Lower leg skin (tissue), 4 donors: ENCODE measurements at places on chromosomes 16 and 17.
A peak's percentile ranks its signal among the peaks of the same experiment; 100 is the strongest.

DNA sequence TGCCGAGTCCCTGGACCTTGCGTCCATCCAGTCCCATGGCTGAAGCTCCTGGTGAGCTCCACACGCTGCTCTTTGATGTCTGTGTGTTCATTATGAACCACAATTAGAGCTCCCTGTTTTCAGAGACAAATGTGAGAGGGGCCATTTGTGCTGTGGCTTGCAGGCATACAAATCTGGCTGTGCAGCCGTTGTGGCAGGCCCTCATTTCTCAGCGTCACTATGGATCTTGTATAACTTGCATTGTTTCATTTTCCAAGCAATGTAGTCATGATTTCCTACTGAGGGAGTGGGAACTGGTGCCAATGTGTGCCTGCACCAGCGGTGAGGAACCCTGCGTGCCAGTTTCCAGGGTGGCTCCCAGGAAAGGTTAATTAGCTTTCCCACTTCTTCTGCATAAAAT is 542.6 kb downstream of the TMEM114 start:
- no peak for DNase-seq

- DNase-seq, result no peak
These were observed 17.7 kb downstream of the CCL17 start for GRCh38 chr16:57422026-57422944.

- no peak for DNase-seq
These were observed 117.6 kb downstream of the CCT6B start for GRCh38 chr17:34843682-34844081.

DNA sequence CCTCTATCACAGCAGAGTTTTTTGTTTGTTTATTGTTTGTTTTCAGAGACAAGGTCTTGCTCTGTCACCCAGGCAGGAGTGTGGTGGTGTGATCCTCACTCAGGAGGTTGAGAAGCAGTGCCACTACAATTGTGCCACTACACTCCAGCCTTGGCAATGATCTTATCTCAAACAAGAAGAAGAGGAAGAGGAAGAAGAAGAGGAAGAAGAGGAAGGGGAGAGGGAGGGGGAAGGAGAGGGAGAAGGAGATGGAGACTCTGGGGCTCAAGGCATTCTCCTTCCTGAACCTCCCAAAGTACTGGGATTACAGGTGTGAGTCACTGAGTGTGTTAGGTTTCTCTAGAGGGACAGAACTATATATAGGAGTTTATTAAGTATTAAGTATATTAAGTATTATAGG is 17.1 kb upstream of the C17orf58 start:
- DNase-seq, result no peak

DNA sequence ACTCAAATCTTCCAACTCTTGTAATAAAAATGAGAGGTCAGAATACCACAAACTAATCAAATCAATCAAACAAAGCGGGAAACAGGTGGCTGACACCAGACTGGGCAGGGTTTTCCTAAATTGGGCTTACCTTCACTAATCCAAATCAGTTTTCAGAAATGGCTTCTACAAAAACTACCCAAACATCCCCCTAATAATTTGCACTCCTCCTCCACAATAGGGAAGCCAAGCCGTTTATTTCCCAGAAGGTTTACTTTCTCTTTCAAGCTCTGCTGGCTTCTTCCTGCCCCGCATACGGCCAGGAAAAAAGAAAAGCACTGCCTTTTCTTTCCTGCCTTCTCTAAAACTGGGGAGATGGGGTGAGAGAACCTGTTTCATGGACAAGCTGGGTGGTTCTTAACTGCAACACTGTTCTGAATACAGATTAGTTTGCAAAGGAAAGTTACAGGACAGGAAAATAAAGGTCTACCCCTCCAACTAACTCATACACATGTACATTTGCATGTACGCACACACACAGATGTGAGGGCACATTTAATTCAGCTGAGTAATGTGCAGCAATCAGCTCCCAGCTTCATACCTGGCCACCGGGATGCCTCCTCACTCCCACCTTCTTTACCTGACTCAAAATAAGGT is 9.2 kb downstream of the STAT3 start:
- DNase-seq, result peak; percentile 45

GRCh38 chr16:54724346-54724925 is 206.2 kb upstream of the IRX5 start:
- no peak for DNase-seq

GRCh38 chr17:68909066-68909465 is 46.1 kb downstream of the ABCA8 start:
- DNase-seq, result peak; percentile 72

DNA sequence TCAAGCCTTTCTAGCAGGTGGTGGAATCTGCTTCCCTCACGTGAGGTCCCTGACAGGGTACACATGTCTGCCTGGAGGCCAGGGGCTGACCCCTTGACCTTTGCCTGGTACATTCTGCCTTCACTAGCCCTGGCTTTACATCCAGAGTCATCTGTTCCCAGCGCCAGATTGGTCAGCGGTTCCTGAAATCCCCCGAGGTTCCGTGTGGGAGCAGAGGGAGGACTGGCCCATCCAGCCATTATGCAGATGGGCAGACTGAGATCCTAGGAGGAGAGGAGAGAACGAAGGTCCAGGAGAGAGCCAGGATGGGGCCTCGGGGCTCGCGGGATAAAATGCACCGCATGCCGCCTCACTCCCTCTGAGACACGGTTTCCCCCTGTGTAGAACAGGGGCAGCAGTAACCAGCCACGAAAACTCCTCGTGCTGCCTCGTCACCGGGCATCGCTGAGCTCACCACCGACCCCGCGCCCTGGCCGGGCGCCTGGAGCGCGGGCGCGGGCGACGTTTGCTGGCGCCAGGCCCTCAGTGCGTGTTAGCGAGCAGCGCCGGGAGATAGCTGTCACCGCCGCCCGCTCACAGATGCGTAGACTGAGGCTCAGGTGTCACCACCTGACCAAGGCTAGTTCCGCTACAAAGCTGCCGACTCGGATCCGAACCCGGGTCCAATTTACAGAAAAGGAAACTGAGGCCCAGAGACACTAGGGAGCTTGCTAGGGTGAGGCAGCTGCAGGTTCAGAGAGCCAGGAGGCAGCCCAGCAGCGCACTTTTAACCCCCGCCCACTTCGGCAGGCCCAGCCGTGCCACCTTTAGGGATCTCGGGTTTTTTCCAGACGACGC is 811 bp upstream of the MAP2K3 start:
- peak; percentile 87 for DNase-seq
